ENCODE measurements at places on chromosomes 6 and 20.
A peak's percentile ranks its signal among the peaks of the same experiment; 100 is the strongest.

DNA sequence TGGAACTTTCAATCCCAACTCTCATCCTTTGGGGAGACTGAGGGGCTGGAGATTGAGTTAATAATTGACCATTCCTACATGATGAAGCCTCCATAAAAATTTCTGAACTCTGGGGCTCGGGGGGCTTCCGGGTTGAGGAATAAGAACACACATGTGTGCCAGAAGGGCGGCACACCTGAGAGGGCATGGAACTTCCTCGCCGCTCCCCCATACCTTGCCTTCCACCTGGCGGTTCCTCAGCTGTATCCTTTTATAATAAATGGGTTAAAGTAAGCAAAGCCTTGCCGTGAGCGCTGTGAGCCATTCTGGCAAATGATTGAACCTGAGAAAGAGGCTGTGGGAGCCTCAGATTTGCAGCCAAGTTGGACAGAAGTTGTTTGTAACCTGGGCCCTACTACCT lies 164.8 kb downstream of the LY86 start:
- no peak for DNase-seq

GRCh38 chr6:7390226-7390878 lies 744 bp downstream of the RIOK1 start:
- DNase-seq: peak; percentile 27

DNA sequence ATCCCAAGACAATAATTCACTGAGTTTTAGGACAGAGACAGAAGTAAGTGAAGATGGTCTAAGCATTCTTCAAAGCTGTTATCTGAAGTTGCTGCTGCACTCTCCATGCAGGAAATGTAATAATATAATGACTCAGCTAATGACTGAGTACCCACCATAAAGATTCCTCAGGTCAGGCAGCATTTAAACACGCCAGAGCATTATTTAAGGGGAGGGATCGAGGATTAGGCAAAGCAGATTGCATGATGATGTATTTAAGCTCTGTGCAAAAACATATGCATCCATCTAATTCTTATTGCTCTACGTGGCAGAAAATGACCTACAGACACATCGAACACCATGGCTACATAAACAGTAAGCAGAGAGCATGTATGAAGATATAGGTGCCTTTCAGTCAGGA lies 216.4 kb downstream of the UNC5CL start:
- DNase-seq: no peak

DNA sequence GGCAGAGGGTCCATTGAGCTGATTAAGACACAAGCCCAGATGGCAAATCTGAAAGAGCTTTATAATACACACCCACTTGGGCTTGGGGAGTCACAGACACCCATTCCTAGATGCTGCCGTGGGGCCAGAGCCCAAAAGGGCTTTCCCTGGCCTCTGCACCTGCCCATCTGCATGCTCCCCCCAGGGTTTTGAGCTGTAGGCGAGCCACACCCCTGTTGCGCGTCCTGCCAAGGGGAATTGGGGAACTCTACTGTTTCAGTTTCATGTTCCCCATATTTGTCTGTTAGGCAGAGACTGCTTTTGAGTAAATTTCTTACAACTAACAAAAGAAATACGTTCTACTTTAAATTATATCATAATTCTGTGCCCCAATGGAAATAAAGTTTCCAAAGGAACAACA lies 52.9 kb upstream of the FNDC1 start:
- no peak for DNase-seq

DNA sequence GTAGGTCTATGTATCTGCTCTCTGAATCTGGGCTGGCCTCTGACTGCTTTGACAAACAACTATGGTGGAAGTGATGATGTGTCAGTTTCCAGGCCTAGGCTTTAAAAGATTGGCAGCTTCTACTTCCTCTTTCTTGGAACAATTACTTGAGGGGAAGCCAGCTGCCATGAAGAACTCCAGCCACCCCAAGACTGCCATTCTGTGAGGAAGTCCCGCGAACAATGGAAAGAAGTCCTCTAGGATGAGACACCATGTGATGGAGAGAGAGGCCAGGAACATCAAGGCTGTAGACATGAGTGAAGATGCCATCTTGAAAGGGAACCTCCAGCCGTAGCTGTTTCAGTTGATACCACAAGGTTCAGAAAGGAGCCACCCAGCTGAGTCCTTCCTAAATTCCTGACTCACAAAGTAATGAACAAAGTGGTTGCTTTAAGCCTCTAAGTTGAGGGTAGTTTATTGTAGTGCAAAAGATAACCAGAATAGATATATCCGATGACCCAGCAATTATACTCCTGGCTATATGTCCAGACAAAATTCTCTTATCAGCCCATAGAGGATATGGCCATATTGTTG lies 15.3 kb upstream of the TCF15 start:
- no peak for DNase-seq

DNA sequence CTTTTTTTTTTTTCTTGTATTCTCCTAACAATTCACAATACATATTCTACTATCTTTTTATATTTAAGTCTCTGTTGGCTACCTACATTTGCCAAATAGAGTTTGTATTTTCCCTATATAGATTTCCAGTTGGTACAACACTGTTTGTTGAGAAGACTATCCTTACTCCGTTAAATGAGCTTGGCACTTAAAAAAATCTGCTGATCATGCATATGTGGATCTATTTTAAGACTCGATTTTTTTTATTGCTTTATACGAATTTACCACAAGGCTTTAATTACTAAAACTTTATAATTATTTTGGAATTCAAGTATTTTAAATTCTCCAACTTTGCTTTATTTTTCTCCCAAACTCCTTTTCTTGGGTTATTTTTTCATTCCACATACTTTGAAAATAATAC lies 855.6 kb downstream of the C6orf118 start:
- no peak for DNase-seq

DNA sequence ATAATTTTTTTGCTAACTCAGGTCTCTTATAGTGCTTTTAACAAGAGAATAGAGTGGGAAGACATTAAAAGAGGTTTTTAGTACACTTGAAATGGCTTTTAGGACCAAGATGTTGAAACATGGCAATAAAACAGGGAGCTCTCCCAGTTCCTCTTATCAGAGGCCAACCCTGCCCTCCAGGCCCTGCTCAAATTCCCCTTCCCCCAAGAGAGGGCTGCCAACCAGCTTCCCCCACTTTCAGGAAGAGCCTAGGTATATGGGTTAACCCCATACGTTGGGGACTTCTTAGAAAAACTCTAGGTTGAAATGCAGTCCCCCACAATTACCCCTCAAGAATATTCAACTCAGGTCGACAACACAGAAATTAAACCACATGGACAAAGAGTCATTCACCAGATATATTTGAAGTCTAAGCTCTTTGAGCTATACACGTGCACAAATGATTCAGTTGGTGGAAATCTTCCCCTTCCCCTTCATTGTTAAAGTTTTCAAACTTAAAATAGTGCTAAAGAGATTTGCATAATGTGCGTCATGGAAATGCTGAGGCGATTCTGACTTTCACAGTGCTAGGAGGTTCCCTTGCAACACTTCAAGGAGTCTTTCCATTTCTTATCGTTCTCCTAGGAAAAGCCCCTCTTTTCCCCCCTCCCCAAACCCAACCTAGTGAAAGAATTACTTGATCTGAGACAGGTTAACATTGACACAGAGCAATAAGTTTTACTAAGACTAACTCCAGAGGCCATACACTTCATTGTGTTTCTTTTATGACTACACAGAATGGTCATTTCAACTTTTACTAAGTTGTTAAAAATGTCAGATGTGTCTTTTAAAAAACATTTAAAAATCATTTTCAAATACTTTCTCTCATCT lies 49.8 kb upstream of the ENPP5 start:
- DNase-seq: no peak

DNA sequence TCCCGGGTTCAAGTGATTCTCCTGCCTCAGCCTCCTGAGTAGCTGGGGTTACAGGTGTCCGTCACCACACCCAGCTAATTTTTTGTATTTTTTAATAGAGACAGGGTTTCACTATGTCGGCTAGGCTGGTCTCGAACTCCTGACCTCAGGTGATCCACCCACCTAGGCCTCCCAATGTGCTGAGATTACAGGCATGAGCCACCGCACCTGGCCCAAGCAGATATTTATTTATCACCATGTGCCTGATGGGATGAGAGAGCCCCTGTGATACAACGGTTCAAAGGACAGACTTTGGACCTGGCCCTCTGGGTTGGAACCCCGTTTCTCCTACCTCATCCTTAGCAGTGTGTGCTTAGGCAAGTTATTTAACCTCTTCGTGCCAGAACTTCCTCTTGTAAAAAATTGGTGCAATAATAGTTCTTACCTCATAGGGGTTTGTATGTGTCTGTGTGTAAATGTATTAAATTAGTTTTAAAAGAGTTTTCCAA lies 19.2 kb upstream of the STK38 start:
- DNase-seq: no peak

- no peak for DNase-seq
These were observed 273.3 kb downstream of the ALDH8A1 start for GRCh38 chr6:134676307-134677281.

GRCh38 chr20:44843876-44844275 lies 33.5 kb upstream of the RIMS4 start:
- no peak for DNase-seq

DNA sequence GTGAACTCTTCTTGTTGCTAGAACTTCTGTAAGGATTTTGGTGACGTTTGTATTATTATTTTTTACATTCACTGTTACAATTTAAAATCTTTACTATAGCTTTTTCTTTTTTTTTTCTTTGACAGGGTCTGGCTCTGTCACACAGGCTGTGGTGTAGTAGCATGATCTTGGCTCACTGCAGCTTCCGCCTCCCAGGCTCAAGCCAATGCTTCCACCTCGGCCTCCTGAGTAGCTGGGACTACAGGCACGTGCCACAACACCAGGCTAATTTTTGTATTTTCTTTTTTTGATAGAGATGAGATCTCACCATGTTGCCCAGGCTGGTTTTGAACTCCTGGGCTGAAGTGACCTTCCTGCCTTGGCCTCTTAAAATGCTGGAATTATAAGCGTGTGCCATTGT lies 21.2 kb downstream of the HECA start:
- no peak for DNase-seq

- no peak for DNase-seq
These were observed 48.2 kb upstream of the TLDC2 start for GRCh38 chr20:36827541-36828279.

DNA sequence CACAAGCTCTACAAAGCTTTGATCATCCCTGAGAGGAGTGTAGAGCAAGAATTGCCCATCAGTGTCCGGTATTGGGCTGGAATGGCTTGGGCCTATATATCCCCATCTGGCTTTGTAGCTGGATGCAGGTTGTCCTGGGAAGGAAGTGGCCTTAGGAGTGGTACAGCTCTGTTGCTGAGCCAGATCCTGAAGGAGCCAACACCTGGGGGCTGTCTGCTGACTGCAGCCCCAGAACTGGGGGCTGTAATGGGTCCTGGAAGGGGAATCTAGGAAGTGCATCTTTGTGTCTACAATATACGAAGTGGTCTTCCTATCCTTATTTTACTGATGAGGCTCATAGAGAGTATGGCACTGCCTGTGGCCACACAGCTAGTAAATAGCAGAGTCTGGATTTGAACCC lies 145.9 kb downstream of the CDC5L start:
- no peak for DNase-seq

- no peak for DNase-seq
These were observed 99.4 kb downstream of the HFE start for GRCh38 chr6:26186652-26187051.

GRCh38 chr6:167811442-167812087 lies 15.1 kb upstream of the AFDN start:
- no peak for DNase-seq

GRCh38 chr20:10521068-10521831 lies 86.1 kb downstream of the SLX4IP start:
- no peak for DNase-seq

Data from CD4-positive, alpha-beta T cell treated with Interleukin-6 at 100 ng/mL for 8 hours (primary cell).